Calu3 (cell line): ENCODE measurements at places on chromosomes 5 and 9. TPM values are rescaled to one million over a fixed set of nuclear protein-coding genes. Genes with fewer than 3 reads are reported as not detected.

PCA3 gene
- not detected in 2 replicates for total RNA-seq

DNM1 gene
- 30.8 and 40.0 TPM in 2 replicates for total RNA-seq

- no peak overlapping the region for H3K27ac ChIP-seq
- DNase-seq, result no peak
- H3K27me3 ChIP-seq, result no peaks in the 10 kb centered on the region
- no peak overlapping the region for H3K4me3 ChIP-seq
Observed at GRCh38 chr9:114287763-114288192, 35.1 kb upstream of the ORM1 start.

DNA sequence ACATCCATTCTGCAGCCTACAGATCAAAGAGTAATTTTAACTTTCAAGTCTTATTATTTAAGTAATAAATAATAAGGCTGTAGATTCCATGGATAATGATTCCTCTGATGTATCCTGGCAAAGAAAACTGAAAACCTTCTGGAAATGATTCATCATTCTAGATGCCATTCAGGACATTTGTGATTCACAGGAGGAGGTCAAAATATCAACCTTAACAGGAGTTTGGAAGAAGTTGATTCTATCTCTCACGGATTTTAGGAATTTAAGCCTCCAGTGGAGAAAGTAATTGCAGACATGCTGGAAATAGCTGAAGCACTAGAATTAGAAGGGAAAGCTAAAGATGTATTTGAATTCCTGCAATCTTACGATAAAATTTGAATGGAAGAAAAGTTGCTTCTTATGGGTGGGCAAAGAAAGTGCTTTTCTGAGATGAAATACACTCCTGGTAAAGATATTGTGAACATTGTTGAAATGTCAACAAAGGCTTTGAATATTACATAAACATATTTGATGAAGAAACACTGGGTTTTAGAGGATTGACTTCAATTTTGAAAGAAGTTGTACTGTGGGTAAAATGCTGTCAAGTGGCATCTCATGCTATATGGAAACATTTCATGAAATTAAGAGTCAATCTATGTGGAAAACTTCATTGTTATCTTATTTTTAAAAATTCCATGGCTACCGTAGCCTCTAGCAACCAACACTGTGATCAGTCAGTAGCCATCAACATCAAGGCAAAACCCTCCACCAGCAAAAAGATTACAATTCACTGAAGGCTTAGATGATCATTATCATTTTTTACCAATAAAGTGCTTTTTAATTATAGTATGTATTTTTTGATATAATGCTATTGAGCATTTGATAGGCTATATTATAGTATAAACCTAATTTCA lies 1141.0 kb downstream of the CDH12 start:
- H3K36me3 ChIP-seq, result no peaks in the 10 kb centered on the region
- H3K27me3 ChIP-seq, result no peaks in the 10 kb centered on the region
- DNase-seq, result no peak
- no peak overlapping the region for H3K27ac ChIP-seq
- H3K4me3 ChIP-seq, result no peak overlapping the region
- no peaks in the 10 kb centered on the region for H3K4me1 ChIP-seq

DNA sequence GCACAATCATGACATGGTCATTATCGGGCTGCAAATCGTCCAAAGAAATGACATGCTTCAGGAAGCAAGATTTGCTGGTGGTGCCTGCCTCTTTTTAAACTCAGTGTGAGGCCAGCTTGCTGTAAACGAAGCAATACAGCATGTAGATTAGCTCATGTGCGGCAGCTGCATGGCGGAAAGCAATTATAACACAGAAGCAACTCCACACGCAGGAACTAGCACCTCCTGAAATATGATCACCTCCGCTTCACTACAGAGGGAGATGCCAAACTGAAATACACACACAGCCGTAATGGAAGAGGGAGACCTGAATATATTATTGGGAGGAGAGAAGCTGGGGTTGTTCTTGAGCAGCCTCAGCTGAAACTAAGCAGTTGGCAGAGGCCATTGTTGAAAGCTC lies 312.5 kb downstream of the PSAT1 start:
- no peak overlapping the region for H3K27ac ChIP-seq
- peaks cover 46% of the 10 kb centered on the region for H3K27me3 ChIP-seq
- no peak overlapping the region for H3K4me3 ChIP-seq

GRCh38 chr9:74753650-74754049 lies 134.1 kb downstream of the TRPM6 start:
- H3K4me3 ChIP-seq, result no peak overlapping the region
- no peak overlapping the region for H3K27ac ChIP-seq
- H3K36me3 ChIP-seq, result no peaks in the 10 kb centered on the region
- H3K4me1 ChIP-seq, result no peaks in the 10 kb centered on the region

DNA sequence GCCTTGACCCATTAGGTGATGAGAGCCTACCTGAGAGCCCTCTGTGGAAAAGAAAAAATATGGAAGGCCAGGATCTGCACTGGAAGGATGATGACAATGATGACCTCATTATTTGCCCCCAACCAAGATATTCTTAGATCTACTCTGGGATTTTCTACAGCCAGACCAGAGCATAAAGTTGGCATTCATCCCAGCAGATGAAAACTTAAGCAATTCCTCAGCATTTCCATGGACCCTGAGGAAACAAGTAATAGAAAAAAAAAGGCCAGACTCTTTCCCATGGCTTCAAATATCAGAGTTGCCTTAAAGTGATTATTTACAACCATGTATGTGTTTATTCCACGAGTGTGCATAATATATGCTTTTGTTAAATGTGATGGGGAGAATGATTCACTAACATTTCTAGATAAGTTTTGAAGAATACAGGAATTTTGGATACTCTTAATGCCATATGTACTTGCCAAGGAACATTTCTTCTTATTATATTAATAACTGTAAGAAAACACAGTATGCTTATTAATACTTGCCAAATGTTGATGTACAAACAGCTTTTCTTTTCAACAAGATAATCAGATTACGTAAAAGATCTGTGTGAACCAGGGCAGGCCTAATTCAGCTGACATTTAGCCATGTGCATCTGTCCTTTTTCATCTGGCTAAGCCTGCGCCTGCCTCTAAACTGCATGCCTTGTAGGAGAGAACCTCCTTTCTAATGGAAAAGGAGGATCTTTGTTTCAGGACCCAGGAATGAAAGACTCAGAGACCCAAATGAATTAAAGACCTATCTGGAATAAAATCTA lies 94.8 kb downstream of the ARRDC3 start:
- H3K4me1 ChIP-seq, result peaks cover 38% of the 10 kb centered on the region
- no peaks in the 10 kb centered on the region for H3K36me3 ChIP-seq

- DNase-seq, result no peak
- no peak overlapping the region for H3K27ac ChIP-seq
- peaks cover 52% of the 10 kb centered on the region for H3K27me3 ChIP-seq
Observed at GRCh38 chr5:158753354-158753753, 346.4 kb downstream of the EBF1 start.

DNA sequence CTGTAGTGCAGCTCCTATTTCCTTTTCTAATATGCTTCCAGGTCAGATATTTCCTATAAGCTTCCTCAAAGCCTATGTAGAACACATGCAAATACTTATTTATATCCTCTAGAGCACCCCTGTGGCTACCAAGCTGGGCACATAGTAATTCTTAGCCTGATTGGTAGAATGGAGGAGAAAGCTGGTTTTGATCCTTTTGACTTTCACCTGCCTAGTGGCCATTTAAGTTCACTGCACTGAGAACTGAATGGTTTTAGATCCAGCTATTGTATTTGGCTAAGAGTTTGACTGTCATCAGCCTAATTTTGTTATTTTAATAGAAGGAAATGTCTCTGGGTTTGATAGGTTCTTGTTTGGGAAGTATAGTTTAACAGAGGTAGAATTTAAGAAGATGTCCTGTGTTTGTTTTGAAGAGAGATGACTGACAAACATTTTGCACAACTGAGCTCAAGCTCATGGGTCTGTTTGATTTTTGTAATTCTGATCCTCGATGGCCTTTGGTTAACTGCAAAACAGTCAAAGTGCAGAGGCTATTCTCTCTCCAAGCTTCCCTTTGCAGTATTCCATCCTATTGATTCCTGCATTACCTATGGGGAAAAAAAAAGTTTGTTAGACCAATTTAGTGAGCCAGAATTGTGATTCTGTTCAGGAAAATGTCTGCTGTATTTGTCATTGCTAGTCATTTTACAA lies 85.4 kb downstream of the KCNN2 start:
- H3K4me3 ChIP-seq, result no peak overlapping the region
- no peak overlapping the region for H3K27ac ChIP-seq
- DNase-seq, result no peak
- peaks cover 50% of the 10 kb centered on the region for H3K27me3 ChIP-seq
- no peaks in the 10 kb centered on the region for H3K4me1 ChIP-seq

DNA sequence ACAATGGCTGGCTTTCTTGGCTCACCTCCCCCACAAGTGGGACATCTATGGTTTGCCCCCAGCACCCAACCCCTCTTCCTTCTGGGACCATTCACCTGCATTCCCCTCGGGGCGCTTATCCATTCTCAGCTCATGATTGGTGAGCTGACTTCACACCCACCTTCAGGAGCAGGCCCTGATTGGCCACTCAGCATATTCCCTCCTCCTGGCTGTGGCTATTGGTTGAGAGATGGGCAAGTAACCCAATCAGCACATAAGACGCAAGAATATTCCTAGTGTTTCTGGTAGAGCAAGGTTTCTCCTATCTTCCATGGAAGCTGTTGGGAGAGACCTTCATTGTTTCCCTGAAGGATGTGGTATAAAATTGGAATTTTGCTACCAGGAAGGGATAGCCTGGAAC lies 22.7 kb upstream of the UNC5A start:
- peak overlapping the region; percentile 3 for H3K27ac ChIP-seq
- H3K4me3 ChIP-seq, result no peak overlapping the region
- no peaks in the 10 kb centered on the region for H3K36me3 ChIP-seq
- no peak for DNase-seq

DNA sequence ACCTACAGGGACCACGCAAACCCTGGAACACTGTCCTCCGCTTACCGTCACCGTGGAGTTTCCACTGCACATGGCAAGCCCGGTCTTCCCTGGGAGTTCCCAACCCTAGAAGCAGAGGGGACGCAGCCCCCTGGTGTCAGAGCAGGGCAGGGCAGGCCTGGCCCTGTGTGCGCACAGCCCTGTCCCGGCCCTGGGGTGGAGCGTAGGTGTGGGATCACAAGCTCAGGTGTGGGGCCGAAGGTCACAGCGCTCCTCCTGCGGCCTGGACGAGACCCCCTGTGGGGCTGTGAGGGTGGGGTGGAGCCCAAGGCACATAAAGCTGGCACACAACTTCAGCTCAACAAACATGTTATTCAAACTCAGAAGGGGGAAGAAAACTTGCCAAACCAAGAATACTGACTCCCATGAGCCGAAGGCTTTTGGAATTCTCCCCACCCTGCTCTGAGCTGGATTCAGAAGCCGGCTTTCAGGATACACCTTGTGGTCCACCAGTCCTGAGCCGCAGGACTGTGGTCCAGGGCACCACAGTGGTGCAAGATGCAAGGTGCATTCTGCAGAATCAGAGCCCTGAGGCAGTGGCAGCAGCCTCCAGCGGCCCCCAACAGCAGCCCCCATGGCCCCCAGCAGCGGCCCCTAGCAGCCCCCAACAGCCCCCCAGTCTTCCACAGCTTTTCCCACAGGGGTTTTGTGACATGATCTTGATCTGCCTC lies 11.8 kb upstream of the EXOC3 start:
- no peak overlapping the region for H3K27ac ChIP-seq
- no peaks in the 10 kb centered on the region for H3K36me3 ChIP-seq
- peaks cover 9% of the 10 kb centered on the region for H3K27me3 ChIP-seq
- DNase-seq, result peak; percentile 81

DNA sequence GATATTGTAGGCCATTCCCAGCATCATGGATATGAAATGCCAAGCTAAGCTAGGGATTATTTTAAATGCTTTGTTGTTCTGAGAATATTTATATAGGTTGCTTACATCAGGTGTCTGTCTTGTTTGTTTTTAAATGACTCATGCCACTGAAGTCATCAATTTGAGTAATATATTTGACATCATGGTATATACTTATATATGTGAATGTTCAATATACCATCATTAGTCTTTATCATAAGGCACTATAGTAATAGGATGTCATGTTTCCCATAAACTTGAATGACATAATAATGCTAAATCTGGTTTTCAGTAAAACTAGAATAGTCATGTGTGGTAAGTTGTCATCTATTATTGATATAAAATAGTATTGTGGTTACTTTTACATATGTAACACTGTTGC lies 13.1 kb downstream of the C9orf85 start:
- no peaks in the 10 kb centered on the region for H3K27me3 ChIP-seq
- H3K27ac ChIP-seq, result no peak overlapping the region
- no peak for DNase-seq
- H3K4me3 ChIP-seq, result no peak overlapping the region
- H3K4me1 ChIP-seq, result peaks cover 13% of the 10 kb centered on the region
- no peaks in the 10 kb centered on the region for H3K36me3 ChIP-seq

DNA sequence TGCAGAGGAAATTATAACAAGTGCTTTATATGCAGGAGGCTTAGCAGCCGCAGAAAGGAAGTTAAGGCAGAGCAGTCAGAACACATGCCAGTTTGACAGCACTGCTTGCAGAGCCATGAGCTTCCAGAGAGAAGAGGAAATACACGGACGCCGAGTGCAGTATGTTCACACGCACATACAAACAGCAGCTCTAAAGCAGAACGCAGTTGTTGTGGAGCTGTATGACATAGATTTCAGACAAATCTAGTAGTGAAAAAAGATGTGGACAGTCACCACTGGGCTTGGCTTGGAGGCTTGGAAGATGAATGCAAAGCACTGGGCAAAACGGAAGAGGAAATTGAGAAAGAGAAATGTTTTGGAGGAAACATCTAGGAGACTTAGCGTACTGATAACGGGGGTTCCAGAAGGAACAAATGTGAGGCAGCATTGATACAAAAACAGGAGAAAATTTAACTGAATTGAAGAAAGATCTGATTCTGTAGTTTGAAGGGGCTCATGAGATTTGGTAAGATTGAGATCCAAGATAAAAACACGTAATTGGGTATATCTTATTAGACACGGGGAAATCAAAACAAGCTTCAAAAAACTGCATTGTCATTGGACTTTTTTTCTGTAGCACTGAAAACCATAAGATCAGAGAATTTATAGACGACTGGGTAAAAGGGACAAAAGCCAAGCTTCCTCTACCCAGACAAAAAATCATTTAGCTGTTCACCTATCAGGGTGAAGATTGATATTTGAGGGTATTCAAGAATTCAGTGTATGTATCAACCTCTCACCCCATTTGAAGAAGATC lies 19.6 kb upstream of the ROPN1L start:
- H3K4me3 ChIP-seq, result no peak overlapping the region
- H3K27ac ChIP-seq, result peak overlapping the region; percentile 12
- H3K27me3 ChIP-seq, result no peaks in the 10 kb centered on the region
- H3K36me3 ChIP-seq, result peaks cover 47% of the 10 kb centered on the region
- no peak for DNase-seq

- DNase-seq, result no peak
- no peaks in the 10 kb centered on the region for H3K27me3 ChIP-seq
Observed at GRCh38 chr5:37619353-37619752, 220.5 kb downstream of the GDNF start.
